Panc1 (cell line): ENCODE measurements at places on chromosomes 6 and 20. TPM values are rescaled to one million over a fixed set of nuclear protein-coding genes. Genes with fewer than 3 reads are reported as not detected.
A peak's percentile ranks its signal among the peaks of the same experiment; 100 is the strongest.

DNA sequence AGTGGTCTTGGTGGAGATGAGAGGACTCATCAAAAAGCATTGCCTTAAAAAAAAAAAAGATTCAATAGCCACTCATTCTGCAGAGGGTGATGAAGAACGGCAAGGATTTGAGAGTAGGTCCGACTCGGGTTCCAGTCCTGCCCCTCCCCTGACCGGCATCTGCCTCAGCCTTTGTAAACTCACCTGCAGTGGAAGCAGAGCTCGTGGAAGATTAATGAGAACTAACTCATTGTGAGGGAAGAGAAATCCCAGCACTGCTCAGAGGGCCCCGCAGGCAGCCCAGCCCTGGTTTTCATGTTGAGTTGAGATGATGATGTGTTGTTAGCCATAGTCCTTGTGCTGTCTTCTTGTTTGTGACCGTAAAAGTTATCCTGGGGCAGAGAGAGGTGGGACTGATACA, 59.4 kb downstream of the GCNT2 start:
- no peaks in the 10 kb centered on the region for H3K27me3 ChIP-seq
- H3K36me3 ChIP-seq: peaks cover 2% of the 10 kb centered on the region; the same call in 1 of the 2 replicates
- DNase-seq: no peak

- H3K4me3 ChIP-seq: no peak overlapping the region
- no peaks in the 10 kb centered on the region for H3K36me3 ChIP-seq
- no peak overlapping the region for H3K27ac ChIP-seq
- peaks cover 27% of the 10 kb centered on the region for H3K4me1 ChIP-seq
- H3K27me3 ChIP-seq: no peaks in the 10 kb centered on the region
- DNase-seq: peak; percentile 99
Observed at GRCh38 chr6:56683882-56684281, 41.2 kb upstream of the DST start.

Gene MMP24OS
- total RNA-seq: 83.8 TPM

Gene EPPIN
- total RNA-seq: not detected

GRCh38 chr6:73123632-73124329, 101.5 kb downstream of the KHDC1L start:
- H3K27me3 ChIP-seq: no peaks in the 10 kb centered on the region
- H3K36me3 ChIP-seq: no peaks in the 10 kb centered on the region
- no peak for DNase-seq
- no peaks in the 10 kb centered on the region for H3K4me1 ChIP-seq
- H3K27ac ChIP-seq: no peak overlapping the region

- H3K27ac ChIP-seq: no peak overlapping the region
Observed at GRCh38 chr20:19779634-19780033, 21.6 kb downstream of the RIN2 start.

GRCh38 chr6:2173203-2173961, 72.0 kb downstream of the GMDS start:
- H3K27ac ChIP-seq: no peak overlapping the region
- no peaks in the 10 kb centered on the region for H3K4me1 ChIP-seq
- H3K4me3 ChIP-seq: no peak overlapping the region

Gene ARFGEF3
- total RNA-seq: 1.5 TPM

Gene CCDC167
- total RNA-seq: 57.6 TPM

Gene MLIP
- total RNA-seq: not detected

Gene WFDC12
- not detected for total RNA-seq

DNA sequence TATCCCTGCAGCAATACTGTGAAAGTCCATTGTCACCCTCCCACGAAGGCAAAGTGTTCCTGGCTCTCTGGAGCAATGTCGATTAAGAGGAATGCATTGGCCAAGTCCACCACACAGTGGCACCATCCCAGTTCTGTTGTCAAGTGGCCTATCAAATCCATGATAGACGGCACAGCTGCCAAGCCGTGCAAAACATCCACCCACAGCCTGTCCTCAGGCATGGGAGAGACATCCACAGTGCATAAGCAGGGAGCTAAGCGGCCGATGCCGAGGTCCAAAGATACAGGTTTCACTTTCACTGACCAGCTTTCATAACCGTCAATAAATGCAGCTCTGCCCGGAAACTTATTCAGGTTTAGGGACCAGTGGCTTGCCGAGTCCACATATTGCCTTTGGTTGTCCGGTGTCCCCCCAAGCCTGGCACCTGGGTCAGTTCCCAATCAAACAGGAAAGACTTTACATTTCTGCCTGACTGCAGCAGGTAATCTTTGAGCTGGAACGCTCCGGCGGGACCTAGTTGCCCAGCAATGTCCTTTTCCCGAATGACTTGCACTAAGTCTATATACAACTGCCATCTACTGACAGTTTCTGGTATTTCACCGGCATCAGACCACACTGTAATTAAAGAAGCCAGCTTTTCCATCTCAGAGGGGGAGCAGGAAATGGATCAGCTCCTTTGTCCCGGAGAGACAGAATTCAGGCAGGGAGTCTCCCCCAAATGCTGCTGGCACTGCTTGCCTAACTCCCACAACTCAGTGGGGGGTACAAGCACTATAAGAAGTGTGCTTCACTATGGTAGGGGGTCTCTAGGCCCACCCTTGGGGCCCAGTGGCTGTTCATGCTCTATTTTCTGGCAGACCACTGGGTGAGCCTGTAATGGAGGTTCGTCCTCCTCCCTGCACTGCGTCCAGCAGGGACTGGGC, 6.3 kb downstream of the ZKSCAN3 start:
- peaks cover 42% of the 10 kb centered on the region for H3K4me1 ChIP-seq
- H3K36me3 ChIP-seq: no peaks in the 10 kb centered on the region

- no peaks in the 10 kb centered on the region for H3K36me3 ChIP-seq
- 0 out of 2 replicates have a peak, but pooled peaks cover under 1% of the 10 kb centered on the region for H3K27me3 ChIP-seq
- no peak overlapping the region for H3K27ac ChIP-seq
- H3K4me3 ChIP-seq: no peak overlapping the region
- no peak for DNase-seq
Observed at GRCh38 chr20:13101276-13101675, 92.5 kb downstream of the SPTLC3 start.

- no peaks in the 10 kb centered on the region for H3K27me3 ChIP-seq
- no peaks in the 10 kb centered on the region; the same call in 1 of the 2 replicates for H3K36me3 ChIP-seq
- DNase-seq: no peak
- H3K4me3 ChIP-seq: no peak overlapping the region
Observed at GRCh38 chr6:142356201-142356883, 54.5 kb downstream of the ADGRG6 start.

Gene ECT2L
- not detected for total RNA-seq

Gene OR2J3
- not detected for total RNA-seq

Gene BMP2
- 0.23 TPM for total RNA-seq

Gene MYT1
- 0.41 TPM for total RNA-seq

- peaks cover 80% of the 10 kb centered on the region for H3K4me1 ChIP-seq
- H3K36me3 ChIP-seq: peaks cover 14% of the 10 kb centered on the region; the same call in 1 of the 2 replicates
- no peak for DNase-seq
- H3K27me3 ChIP-seq: no peaks in the 10 kb centered on the region
- no peak overlapping the region for H3K4me3 ChIP-seq
- peak overlapping the region; percentile 95 for H3K27ac ChIP-seq
Observed at GRCh38 chr20:50136822-50137599, 16.5 kb downstream of the PEDS1 start.

Gene SLPI
- 0.74 TPM for total RNA-seq

GRCh38 chr6:141833001-141833655, 299.6 kb upstream of the GJE1 start:
- no peak overlapping the region for H3K27ac ChIP-seq
- no peak for DNase-seq
- peaks cover 3% of the 10 kb centered on the region; the same call in 1 of the 2 replicates for H3K4me1 ChIP-seq
- H3K4me3 ChIP-seq: no peak overlapping the region
- H3K36me3 ChIP-seq: no peaks in the 10 kb centered on the region

GRCh38 chr6:164142322-164142721, 727.8 kb downstream of the QKI start:
- H3K4me3 ChIP-seq: no peak overlapping the region
- no peak overlapping the region for H3K27ac ChIP-seq
- no peak for DNase-seq
- no peaks in the 10 kb centered on the region for H3K36me3 ChIP-seq
- no peaks in the 10 kb centered on the region for H3K27me3 ChIP-seq
